ENCODE measurements at places on chromosomes 11 and 22. TPM values are rescaled to one million over a fixed set of nuclear protein-coding genes. Genes with fewer than 3 reads are reported as not detected.
A peak's percentile ranks its signal among the peaks of the same experiment; 100 is the strongest.

DNA sequence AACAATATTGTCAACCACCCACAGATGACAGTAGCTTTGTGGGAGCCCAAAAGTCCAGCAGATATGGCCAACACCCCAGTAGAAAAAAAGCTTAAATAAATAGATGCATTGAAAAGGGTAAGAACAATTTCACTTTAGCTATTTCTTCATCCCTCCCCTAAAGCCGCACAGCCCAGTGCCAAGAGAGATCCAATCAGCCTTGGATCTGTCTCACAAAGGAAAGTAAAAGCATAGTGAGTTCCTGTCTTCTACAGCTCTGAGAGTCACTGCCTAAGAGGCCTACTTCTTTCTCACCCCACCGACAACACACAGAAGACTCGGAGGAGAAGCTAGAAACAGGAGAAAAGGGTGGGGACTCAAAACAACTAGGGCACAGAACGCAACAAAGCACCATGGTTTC lies 196.4 kb downstream of the SBF2 start:
- no peak for DNase-seq
- no peaks in the 10 kb centered on the region for H3K4me1 ChIP-seq
- no peak overlapping the region for H3K4me3 ChIP-seq
- H3K36me3 ChIP-seq: no peaks in the 10 kb centered on the region

GRCh38 chr11:116712428-116712827 lies 60.4 kb downstream of the BUD13 start:
- no peaks in the 10 kb centered on the region for H3K27me3 ChIP-seq
- DNase-seq: no peak
- no peak overlapping the region for H3K4me3 ChIP-seq
- H3K27ac ChIP-seq: no peak overlapping the region
- no peaks in the 10 kb centered on the region for H3K36me3 ChIP-seq

DNA sequence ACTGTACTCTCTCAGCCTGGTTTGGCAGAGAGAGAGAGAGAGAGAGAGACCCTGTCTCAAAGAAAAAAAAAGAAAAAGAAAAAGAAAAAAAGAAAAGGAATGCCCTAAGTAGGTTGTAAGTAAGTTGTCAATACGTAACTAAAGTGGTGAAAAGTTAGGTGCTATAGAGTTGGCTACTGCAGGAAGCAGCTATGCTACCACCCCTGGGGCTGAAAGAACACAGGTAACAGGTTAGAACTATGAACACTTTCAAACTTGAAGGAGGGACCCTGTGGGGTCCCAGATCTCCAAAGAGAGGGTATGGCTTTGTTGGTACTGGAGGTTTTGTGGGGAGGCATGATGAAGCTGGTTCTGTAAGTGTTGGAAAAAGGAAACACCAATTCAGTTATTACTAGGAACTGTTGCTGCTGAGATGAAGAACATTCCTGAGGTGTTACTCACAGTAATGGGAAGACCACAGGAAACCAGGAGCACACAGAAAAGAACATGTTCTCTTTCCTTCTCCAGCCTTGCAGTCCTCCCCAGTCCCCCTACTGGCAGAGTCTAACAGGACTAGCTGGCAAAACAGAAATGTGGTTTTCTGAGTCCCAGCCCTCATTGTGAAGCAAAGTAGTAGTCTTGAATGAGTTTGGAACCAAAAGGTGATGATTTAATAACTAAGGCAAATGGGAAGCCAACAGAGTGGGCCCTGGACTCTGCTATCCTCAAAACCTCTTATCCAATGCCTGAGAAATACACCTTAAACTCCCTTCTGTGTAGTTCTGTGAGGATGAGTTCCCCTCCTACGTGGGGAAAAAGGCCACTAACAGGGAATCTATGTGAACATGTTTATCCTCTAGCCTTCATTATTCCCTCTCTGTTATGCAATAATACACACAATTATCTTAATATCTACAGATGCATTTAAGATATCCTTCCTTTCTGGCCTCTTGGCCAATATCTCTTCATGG lies 427.0 kb upstream of the DDI1 start:
- no peak overlapping the region for H3K4me3 ChIP-seq
- H3K27me3 ChIP-seq: peaks cover 6% of the 10 kb centered on the region
- no peaks in the 10 kb centered on the region for H3K36me3 ChIP-seq

Gene RELT
- 117 TPM for total RNA-seq

Gene CCDC89
- total RNA-seq: not detected

Gene ENTHD1
- not detected for total RNA-seq

- H3K4me3 ChIP-seq: no peak overlapping the region
- peaks cover 6% of the 10 kb centered on the region for H3K4me1 ChIP-seq
- no peak for DNase-seq
- H3K27ac ChIP-seq: no peak overlapping the region
- peaks cover 26% of the 10 kb centered on the region for H3K27me3 ChIP-seq
These were observed 5.3 kb upstream of the TSKU start for GRCh38 chr11:76777876-76778275.

GRCh38 chr11:127066401-127067090 lies 66.0 kb upstream of the KIRREL3 start:
- no peak overlapping the region for H3K27ac ChIP-seq
- H3K27me3 ChIP-seq: no peaks in the 10 kb centered on the region
- H3K4me1 ChIP-seq: no peaks in the 10 kb centered on the region

Gene ZNRF3
- total RNA-seq: 0.35 TPM

DNA sequence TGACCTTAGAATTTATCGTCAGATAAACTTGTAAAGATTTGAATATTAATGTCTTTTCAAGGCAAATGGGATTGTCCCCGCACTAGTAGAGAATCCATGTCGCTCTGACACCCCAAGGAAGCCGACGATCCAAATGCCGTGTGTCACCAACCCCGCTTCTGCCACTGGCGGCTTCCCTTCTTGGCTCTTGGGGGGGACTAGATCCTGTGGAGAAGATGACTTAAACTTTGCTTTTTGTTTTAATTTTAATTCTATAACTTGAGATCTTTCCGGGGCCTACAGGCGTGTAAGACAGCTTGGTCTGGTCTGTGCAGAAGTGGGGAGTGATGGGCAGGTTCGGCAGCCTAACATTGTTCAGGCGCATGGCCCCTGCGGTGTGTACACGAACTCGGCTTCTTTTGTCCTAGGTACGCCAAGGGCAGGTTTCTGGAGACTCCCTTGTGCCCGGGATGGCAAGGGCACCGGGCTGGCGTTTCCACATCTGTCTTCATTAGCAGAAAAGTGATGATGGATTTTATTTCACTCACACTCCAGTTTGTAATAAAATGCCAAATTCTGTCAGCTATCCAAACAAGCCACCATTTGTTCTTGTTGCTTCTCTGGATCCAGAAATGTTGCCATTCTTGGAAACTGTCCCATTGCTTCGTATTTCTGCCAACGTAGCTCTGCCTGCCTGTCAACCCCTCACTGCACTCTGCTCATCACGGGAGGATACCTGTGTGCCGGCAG lies 6.7 kb downstream of the YDJC start:
- no peaks in the 10 kb centered on the region for H3K27me3 ChIP-seq
- H3K36me3 ChIP-seq: peaks cover 53% of the 10 kb centered on the region
- peaks cover 15% of the 10 kb centered on the region for H3K4me1 ChIP-seq
- no peak overlapping the region for H3K27ac ChIP-seq

Gene AQP11
- not detected for total RNA-seq

Gene IFT27
- 20.8 TPM for total RNA-seq

Gene DCPS
- 18.1 TPM for total RNA-seq

GRCh38 chr11:9868641-9869040 lies 204.8 kb downstream of the SWAP70 start:
- H3K27ac ChIP-seq: no peak overlapping the region
- H3K27me3 ChIP-seq: no peaks in the 10 kb centered on the region
- H3K4me3 ChIP-seq: no peak overlapping the region

- H3K27me3 ChIP-seq: no peaks in the 10 kb centered on the region
- no peaks in the 10 kb centered on the region for H3K4me1 ChIP-seq
- no peak for DNase-seq
- no peak overlapping the region for H3K27ac ChIP-seq
- no peaks in the 10 kb centered on the region for H3K36me3 ChIP-seq
- no peak overlapping the region for H3K4me3 ChIP-seq
These were observed 1298.7 kb upstream of the CNTN5 start for GRCh38 chr11:97722065-97722464.

GRCh38 chr11:103681855-103682254 lies 354.6 kb upstream of the DDI1 start:
- no peaks in the 10 kb centered on the region for H3K36me3 ChIP-seq
- H3K4me1 ChIP-seq: no peaks in the 10 kb centered on the region
- H3K27me3 ChIP-seq: peaks cover 2% of the 10 kb centered on the region
- no peak overlapping the region for H3K4me3 ChIP-seq

DNA sequence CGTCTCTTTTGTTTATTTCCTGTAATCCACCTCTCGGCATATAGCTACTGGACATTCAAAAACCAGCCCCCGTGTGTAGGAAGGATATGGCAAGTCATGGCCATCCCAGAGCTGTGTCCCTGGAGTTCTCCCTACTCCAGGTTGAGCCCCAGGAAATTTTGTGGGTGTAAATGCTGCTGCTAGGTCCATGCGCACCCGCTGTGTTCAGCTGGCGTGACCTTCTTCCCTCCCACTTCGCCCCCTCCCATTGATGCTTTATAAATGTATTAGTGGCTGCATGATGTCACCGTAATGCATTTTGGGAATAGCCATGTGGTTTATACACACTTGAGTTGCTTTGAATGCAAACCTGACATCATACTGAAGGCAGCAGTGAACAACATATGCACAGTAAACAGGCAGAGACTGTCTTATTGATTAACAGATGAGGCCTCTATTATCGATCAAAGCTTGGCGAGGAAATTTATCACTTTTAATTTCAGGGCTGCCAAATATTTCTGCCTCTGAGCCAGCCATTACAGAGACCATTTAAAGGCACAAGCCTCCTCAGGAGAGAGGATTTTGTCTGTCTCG lies 113.6 kb upstream of the NNMT start:
- DNase-seq: no peak
- H3K27ac ChIP-seq: peak overlapping the region; percentile 79
- no peaks in the 10 kb centered on the region for H3K36me3 ChIP-seq
- peak overlapping the region; percentile 54 for H3K4me3 ChIP-seq
- H3K27me3 ChIP-seq: no peaks in the 10 kb centered on the region

DNA sequence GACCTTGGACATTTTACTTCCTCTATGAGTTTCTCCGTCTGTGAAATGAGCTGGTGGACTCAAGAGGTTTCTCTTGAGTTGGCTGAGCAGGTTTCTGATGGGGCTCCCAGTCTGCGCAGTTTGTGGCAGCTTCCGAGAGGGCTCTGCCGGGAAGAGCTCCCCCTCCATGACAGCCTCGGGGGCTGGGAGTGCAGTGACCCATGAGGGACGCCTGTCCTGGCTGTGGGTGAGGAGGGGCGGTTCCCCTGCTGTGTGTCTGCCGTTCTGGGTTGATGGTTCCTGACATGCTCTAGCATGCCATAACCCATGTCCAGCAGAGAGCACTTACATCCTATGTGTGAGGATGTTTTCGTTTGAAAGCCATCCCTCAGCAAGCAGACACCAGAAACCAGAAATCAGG lies 14.8 kb downstream of the CSF2RB start:
- no peak overlapping the region for H3K4me3 ChIP-seq
- no peak for DNase-seq
- peaks cover 55% of the 10 kb centered on the region for H3K36me3 ChIP-seq
- no peak overlapping the region for H3K27ac ChIP-seq
- H3K4me1 ChIP-seq: no peaks in the 10 kb centered on the region

- H3K27me3 ChIP-seq: no peaks in the 10 kb centered on the region
- H3K4me3 ChIP-seq: no peak overlapping the region
- DNase-seq: no peak
- H3K4me1 ChIP-seq: peaks cover 43% of the 10 kb centered on the region
- no peak overlapping the region for H3K27ac ChIP-seq
These were observed 2.0 kb upstream of the VEGFB start for GRCh38 chr11:64232182-64232966.

DNA sequence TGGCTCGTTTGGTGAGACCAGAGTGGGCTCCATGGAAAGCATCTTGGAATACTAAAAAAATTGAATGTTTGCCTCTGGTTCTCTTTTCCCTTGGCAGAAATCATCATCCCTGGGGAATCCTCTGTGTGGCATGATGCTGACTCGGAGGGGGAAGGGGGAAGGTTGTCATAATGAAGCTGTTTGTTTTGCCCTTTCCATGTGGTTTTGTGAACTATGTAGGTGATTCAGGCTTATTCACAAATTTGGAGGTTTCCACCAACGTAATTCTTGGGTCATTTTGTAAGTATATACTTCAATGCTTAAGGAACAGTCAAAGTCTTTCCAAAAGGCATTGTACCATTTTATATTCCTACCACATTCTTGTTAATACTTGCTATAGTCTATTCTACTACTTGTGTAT lies 754.0 kb upstream of the FAT3 start:
- DNase-seq: no peak
- no peaks in the 10 kb centered on the region for H3K4me1 ChIP-seq
- H3K27me3 ChIP-seq: no peaks in the 10 kb centered on the region
- H3K36me3 ChIP-seq: no peaks in the 10 kb centered on the region
- no peak overlapping the region for H3K4me3 ChIP-seq
- H3K27ac ChIP-seq: no peak overlapping the region

GRCh38 chr11:88266157-88266556 lies 71.4 kb downstream of the CTSC start:
- H3K27ac ChIP-seq: no peak overlapping the region
- H3K4me1 ChIP-seq: no peaks in the 10 kb centered on the region
- H3K36me3 ChIP-seq: peaks cover 17% of the 10 kb centered on the region
- DNase-seq: no peak

Gene PYGM
- total RNA-seq: 10.9 TPM

- no peak overlapping the region for H3K4me3 ChIP-seq
- no peaks in the 10 kb centered on the region for H3K36me3 ChIP-seq
These were observed 869.7 kb downstream of the BRD1 start for GRCh38 chr22:48957987-48958321.

DNA sequence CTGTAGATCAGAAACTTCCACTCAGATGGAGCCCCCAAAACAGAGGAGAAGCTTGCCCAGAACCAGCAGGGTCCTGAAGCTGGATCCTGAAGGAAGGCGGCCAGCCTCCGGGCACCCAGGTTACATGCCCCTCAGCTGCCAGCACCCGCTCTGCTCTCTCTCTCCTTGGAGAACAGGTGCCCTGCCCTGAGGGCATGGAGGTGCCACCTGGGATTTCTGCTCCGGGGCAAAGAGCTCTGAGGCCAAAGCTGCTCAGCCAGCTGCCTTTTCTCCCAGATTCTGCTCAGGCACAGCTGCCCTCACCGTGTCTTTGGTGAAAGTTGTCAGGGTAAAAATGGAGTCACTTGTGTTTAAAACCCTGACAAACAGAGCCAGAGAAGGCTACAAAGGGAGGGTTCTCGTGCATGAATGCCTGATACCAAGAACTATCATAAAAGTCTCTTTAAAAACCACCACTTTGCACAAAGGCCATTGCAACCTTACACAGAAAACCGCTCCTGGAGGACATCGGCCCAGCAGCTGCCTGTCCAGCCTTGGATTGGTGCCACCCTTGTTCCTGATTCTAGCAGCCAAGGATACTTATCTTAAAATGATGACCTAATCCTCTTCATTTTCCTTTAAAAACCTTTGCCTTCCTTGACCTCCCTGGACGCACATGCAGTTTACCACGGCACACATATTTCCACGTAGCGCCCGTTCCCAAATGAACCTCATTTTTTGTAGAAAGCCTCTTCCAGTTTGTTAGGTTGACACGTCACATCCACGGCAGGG lies 140.0 kb downstream of the CACNA1I start:
- H3K4me3 ChIP-seq: no peak overlapping the region
- no peak for DNase-seq
- no peaks in the 10 kb centered on the region for H3K27me3 ChIP-seq
- no peaks in the 10 kb centered on the region for H3K4me1 ChIP-seq

Gene PHETA2
- 1.8 TPM for total RNA-seq

GRCh38 chr22:35054064-35054463 lies 11.9 kb upstream of the ISX start:
- no peaks in the 10 kb centered on the region for H3K4me1 ChIP-seq
- no peaks in the 10 kb centered on the region for H3K36me3 ChIP-seq
- no peak overlapping the region for H3K27ac ChIP-seq
- H3K27me3 ChIP-seq: no peaks in the 10 kb centered on the region
- no peak overlapping the region for H3K4me3 ChIP-seq

Measured in CD4-positive, CD25-positive, alpha-beta regulatory T cell (primary cell).